ENCODE measurements at places on chromosomes 3 and 15.

GRCh38 chr3:9172851-9173321 is 76.6 kb downstream of the SRGAP3 start:
- DNase-seq = no peak

DNA sequence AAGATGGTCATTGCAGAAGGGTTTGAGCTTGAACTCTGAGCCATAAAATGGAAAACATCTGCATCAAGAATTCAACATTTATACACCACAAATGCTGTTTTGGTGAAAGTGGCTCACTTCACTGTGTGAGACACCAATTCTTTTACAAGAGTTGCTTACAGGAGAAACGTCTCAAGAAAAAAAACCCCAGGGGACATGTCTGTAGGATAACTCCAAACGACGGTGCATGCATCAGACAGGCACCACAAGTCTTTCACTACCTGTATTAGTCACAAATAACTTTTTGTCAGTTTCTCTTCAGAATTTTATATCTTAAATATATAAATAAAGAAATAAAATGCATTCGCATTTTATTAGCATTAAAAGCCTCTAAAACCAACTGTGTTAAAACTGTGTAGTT is 164.3 kb downstream of the EFHB start:
- no peak for DNase-seq

DNA sequence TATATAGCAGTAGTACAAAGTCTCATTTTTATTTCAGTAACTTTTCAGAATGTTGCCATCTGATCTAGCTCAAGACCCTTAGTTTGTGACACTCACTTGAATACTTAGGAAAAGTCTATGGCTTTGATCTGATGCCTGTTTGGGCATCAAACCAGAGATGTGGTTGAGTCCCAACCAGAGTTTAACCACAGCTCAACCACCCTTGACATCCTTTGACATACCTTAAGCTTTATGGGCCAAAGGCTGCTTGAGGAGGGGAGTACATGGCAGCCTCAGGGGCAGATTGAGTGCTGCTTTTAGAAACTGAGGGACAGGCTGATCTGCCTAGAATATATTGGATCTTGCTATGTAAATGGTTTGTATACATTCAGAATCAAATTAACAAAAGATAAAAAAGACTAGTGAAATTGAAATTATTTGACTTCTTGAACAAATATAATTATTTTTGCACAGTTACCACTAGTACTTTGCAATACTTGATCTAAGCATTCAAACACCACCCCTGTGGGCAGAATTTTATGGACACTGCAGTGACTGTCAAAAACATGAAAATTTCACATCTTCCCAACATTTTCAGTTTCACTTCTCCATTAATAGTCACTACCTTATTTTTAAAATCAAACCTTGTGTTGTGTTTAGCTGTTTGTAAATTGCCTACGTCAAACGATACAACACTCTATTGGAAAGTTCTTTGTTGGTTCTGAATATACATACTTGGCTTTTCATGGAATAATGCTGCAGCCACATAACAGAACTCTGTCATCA is 199.8 kb downstream of the UBE2E2 start:
- DNase-seq = no peak

DNA sequence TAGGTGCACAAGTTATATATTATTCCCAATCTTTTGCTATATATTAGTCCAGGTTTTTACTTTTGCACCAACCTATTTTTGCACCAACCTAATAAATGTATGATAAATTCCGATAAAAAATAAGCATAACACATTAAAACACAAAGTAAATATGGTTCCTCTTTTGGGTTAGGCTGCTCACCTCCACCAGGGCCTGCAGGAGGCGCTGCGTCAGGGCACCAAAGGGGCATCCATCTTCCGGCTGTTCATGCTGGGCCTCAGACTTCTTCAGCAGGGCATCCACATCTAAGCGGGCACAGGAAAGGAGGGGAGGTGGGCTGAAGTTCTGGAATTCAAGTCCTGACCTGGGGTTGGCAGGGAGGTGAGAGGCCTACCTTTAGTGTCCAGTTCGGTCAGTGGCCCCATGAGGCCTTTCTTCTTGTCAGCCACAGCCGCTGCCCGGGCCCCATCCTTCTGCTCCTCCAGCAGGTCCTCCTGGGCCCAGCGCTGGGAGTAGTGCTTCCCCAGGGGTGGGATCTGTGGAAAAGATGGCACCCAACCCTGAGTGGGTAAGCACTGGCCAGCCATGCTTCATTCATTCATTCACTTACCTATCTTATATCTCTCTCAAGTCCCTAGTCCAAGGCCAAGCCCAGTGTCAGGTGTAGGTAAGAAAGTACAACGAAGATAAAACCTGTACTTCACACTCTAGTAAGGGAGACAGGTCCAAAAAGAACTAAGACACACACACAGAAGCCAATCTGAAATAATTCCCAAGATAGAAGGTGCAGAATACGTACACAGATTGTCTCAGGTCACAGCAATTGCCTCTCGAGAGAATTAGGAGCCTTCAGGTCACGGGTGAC is 5.2 kb downstream of the TADA3 start:
- DNase-seq = no peak

- DNase-seq = no peak
These were observed 17.5 kb downstream of the SENP8 start for GRCh38 chr15:72135719-72136118.

DNA sequence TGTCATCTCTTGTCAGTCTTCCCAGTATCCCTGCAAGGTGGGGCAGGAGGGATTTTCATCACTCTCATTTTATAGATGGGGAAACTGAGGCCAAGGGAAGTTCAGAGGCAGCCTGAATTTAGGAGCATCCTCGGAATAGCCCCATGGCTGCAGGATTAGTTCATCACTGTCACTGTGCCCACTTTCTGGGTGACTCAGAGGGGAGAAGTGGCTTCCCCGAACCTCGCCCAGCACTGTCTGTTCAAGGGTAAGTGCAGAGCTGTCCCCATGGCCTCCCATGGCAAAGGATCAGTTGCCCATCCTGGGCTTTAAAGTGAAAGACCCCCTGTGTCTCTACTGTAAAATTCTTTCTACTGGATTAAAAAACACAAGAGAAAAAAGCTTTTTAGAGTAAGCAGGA is 60.0 kb upstream of the SEC13 start:
- DNase-seq = no peak

GRCh38 chr3:27986234-27986879 is 255.1 kb upstream of the CMC1 start:
- DNase-seq = no peak

GRCh38 chr3:110265302-110265701 is 806.3 kb upstream of the NECTIN3 start:
- no peak for DNase-seq

- DNase-seq = peak; percentile 25
These were observed 160.7 kb downstream of the STAC start for GRCh38 chr3:36540888-36541518.

DNA sequence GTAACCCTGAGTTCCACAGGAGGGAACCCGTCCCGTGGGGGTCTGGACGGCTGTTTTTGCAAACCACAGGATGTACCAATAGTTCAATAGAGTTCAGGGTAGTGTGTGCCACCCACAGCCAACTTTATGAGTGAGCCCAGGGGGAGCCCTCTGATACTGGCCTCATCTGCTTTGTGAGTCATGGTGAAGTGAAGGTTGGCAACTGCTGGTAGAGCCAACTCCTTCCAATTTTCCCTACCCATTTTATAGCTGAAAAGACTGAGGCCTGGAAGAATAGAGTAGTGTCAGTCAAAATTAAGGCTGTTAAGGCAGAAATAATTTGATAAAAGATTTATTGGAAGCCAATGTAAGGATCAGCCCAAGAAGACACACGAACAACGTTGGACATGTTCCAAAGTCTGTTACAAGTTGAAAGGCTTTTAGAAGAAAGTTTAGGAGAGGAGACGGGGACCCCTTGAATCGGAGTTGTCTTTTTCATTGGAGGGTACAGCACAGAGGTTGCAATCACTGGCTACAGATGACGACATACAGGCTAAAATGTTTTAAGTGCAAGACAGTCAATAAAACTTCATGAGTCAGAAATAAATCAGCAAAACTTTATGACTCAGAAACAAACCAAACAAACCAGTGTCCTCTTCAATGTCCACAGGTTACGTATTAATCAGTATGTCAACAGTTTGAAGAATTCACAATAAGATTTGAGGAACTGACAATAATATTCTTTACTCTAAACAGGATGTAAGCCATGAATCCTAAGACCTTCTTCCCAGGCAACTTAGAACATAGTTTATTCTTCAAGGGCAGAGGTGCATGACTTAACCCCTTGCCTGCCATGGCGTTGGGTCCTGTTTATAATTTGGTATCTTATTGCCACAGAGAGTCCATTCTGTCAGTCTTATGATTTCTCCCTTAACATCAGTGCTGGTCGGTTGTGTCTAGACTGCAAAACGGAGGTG is 62.9 kb upstream of the NR2E3 start:
- DNase-seq = peak; percentile 98

DNA sequence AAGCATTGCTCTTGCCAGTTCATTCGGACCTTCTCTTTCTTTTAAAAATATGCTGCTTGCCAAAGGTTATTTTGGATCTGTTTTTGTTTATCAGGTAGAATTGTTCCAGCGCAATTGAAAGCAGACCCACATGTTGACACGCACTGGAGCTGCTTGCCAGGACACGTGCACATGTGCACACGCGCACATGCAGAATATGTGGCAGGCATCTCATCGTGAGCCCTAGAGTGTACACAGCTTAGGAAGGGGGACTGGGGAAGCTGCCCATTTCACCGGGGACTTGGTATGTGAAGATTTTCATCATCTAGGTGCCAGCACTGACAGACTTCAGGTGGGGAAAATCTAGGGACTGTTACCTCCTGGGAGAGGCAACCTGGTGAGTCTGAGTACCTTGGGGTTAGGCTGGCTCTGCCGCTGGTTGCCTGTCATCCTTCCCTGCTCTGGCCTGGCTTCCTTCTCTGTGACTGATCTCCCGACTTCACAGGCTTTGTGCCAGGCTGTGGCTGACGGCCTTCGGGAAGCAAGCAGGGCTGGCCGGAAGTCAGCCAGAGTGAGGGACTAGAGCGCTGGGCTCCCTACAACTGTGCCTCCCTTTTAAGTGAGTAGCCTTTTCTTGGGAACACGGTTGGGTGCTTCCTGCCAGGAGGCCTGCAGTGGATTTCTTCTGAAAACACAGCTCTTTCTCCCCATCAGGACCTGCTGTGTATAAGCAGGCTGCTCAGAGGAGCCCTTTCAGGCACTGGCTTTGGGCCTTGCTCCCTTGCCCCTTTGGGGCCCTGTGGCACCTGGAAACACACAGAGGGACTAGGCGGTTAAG is 129.3 kb downstream of the EEFSEC start:
- DNase-seq = no peak

GRCh38 chr15:57003418-57003817 is 85.0 kb downstream of the TCF12 start:
- DNase-seq = no peak
